Effector CD8-positive, alpha-beta T cell (primary cell): ENCODE measurements at places on chromosomes 6 and 20.
A peak's percentile ranks its signal among the peaks of the same experiment; 100 is the strongest.

DNA sequence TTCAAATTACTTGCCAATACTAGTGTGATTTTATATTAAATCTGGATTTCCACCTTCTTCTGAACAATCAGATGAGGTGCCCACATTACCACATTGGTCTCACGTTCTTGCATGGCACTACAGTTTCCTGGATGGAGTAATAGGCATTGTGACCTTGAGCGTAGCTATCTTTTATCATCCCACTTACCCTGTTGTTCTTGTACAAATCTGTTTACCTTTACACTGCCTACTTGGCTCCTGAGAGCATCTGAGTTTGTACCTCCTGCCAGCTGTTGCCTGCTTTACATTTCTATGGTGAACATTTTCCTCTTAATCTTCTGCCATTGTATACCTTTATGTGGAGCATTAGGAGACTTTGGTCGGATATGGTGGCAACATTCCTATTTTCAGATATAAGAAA lies 90.7 kb downstream of the AKAP7 start:
- no peak for DNase-seq

DNA sequence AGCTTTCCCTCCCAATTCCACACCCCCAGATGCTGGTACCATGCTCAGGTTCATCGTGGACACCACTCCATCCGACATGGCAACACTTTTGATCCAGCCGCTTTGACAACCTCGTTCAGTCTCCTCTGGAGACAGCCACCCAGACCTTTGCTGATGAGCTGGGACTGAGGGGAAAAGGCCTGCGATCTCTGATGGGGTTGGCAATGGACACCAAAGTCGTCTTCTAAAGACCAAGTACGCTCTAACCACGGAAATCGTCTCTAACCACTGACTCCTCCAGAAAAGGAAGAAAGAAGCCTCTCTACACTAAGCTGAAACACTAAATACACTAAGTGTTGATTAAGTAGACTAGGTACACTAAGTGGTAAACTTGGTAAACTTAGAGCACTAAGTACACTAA lies 26.1 kb upstream of the HLA-E start:
- DNase-seq: no peak

DNA sequence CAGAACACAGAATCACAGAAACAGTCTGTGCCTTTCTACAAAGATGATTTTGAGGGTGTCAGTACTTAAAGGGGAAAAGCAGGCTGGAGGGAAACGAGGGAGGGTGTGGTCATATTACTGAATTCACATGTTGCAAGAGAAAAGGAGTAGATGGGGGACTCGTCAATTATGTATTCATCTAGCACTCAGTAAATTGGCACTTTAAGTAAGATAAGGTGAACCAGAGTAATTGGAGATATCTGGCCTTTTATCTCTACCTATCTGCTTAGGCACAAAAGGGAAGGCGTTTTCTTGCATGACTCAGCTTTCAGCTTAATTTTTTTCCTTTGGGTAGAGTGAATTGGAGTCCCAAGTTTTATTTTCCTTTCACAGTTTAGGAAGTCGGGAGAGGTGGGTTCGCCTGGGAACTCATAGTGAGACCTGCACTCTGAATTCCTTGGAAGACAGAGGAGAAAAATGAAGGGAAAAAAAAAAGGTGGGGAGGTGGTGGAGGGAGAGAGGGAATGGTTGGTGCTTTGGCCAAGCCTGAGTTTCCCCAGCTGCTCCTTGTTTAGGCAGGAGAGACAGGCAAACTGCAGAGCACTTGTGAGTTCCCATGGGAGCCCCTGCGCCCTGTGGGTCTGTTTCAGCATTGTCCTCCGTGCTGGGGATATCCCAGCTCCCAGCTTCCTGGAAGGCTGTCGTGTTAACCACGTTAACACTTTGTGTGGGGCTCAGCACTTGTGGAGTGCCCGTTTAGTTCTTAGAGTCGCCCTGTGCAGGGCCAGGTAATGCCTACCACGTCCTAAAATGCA lies 19.7 kb upstream of the GTSF1L start:
- DNase-seq: no peak

- DNase-seq: no peak
Observed at GRCh38 chr6:122432816-122433215, 33.4 kb downstream of the HSF2 start.

DNA sequence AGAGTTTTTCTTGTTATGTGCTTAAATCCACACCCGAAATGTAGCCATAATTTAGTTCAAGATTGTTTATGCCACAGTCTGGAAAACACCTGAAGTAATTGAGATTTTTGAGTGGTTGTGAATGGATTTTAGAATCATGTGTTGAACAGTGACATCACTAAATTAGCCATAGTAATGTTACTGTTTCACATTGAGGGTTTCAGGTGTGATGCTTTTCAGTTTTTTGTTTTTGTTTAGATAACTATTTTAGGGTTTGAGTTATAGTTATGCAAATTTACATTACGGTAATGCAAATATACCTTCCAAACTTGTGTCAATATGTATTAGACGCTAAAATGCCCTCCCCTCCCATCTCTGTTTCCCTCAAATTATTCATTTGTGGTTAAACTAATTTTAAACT lies 22.9 kb downstream of the QKI start:
- no peak for DNase-seq

GRCh38 chr6:28124971-28125353 lies 553 bp downstream of the ZSCAN16 start:
- no peak for DNase-seq

DNA sequence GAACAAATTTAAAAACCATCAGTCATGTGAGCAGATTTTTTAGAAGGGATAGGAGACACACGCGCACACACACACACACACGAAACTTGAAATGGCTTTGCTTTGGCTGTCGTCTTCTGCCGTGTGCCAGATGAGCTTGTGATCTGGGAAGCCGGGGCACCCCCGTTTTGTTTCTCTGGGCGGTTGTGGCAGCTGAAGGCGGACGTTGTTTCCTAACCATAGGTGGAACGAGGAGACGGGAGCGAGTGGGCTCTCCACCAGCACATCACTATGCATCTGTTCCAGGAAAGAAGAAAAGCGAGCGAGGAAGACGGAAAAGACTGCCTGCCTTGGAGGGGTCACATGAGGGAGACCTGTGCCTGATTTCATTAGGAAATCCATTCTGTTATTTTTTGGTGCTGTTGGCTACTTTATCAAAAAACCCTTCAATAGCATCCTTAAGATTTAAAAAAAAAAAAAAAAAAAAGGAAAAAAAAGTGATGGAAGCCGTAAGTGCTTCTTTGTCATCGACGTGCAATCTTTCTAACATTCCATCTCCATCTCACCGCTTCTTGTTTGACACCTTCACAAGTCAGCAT lies 142.1 kb downstream of the DTNBP1 start:
- no peak for DNase-seq

DNA sequence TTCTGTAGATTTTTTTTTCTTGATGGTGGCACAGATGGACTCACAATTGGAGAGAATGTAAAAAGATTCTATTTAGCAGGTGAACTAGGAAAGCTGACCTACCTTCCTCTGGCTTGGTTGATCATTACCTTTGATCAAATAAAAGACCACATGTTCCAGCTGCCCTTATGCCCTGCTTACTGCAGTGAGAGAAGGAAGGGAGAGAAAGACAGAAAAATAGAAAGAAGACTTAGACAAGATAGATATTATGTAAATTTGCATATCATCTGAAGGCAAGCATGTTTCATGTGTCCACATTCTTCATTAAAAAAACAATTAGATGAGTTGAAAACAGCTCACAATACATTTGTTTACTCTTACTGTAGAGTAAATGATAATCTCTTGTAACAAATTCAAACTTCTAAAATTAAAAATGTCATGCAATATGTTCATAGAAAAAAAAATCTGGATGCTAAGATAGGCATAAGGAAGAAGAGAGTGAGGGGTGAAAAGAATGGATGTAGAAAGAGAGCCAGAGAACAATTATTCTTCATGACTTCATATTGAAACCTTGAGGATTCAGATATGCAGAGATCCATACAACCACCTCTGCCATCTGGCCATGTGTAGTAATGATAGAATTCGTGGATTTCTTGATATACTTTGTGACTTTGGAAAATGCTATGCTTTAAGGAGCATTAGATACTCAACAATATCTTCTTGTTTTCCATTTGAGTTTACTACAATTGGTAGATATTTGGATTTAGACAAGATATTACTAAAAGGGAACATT lies 71.7 kb downstream of the RFX6 start:
- DNase-seq: no peak

GRCh38 chr6:12060780-12061609 lies 48.9 kb downstream of the HIVEP1 start:
- DNase-seq: peak; percentile 46

- DNase-seq: no peak
Observed at GRCh38 chr6:133352046-133352445, 110.9 kb downstream of the EYA4 start.

GRCh38 chr6:104525677-104526322 lies 333.9 kb downstream of the HACE1 start:
- peak; percentile 37 for DNase-seq

- DNase-seq: no peak
Observed at GRCh38 chr20:43549416-43550065, 9.3 kb upstream of the SGK2 start.

DNA sequence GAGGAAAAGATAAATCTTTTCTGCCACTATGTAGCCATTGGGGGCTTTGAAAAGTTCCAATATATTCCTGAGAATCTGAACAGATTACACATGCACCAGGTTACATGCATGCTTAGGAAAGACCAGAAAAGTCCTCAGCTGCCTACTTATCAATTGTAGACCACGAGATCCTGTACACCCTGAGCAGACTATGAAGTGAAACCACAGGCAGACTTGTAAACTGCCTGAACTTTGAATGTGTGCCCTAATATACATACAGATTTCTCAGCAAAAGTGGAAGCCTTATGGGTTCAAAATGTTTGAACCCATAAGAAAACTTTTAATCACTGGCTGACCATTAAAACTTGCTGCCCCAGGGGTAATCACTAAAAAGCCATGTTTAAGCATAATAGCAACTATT lies 273.5 kb upstream of the RUNX2 start:
- no peak for DNase-seq

DNA sequence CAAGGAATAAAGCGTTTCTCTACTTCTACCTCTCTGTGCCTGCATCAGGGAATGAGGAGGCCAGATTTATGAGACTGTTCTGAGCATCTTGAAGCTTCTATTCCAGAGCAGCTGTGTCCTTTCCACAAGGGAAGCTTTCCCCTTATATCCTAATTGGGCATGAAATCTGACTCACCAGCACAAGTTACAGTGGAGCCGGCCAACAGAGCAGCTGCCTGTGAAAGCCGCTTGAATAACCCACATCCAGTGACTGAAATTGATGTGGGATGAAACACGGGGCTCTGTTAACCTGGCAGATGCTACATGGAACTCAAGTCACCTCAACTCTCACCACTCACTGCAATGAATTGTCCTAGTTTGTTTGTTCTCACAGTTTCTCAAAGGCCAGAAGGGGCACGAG lies 400.3 kb downstream of the TFAP2A start:
- DNase-seq: no peak

GRCh38 chr6:135418040-135418760 lies 79.3 kb downstream of the AHI1 start:
- no peak for DNase-seq

DNA sequence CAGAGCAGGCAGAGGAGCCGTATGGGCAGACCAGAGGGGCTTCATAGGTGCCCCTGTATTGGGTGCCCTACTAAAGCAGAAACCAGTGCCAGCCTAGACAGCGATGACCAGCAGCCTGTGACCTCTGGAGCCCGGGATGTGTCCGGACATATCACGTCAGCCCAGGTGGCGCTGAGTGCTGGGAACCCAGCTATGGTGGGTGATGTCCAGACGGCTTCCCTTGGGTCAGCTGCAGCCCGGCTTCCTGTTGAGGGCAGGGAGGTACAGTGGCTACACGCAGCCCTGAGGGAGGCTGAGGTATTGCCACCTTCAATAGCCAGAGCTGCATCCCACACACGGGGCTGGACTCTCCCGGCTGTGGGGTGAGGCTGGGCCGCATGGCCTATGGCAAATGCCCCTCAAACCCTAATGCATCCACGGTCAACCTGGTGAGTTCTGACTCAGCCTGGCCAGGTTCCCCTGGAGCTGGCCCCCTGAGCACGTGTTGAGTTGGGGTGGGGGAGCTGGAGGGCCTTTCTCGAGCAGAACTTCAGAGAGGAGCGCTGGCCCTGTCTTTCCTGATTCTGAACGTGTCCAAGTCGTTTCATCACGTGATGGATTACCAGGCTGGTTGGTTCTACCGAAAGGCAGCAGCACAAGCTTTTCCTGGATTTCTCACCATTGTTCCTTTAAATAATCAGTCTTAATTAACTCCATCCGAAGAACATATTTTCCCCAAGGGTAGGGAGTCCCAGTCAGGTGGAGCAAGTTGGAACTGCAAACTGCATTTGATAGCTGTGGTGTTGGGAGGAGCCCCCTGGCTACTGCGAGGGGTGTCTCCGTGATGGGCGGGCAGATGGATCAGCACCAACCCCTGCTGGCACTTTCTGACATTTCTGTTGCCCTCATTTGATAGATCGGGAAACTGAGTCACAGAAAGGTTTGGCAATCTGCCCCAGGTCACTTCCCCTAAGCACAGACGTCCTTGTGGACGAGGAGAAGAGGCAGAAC lies 7.1 kb upstream of the MYT1 start:
- no peak for DNase-seq

GRCh38 chr6:103870970-103871369 lies 988.7 kb downstream of the HACE1 start:
- DNase-seq: no peak

DNA sequence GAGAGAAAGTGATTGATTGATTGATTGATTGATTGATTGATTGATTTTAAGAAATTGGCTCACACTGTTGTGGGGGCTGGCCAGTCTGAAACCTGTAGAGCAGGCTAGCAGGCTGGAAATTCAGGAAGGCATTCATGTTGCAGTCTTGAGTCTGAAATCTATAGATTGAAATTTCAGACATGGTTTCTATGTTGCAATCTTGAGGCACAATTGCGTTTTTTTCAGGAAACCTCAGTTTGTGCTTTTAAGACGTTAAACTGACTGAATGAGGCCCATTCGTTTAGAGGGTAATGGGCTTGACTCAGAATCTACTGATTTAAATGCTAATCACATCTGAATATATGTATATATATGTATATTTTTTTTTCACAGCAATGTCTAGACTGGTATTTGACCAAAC lies 106.3 kb downstream of the STXBP5 start:
- DNase-seq: no peak

GRCh38 chr20:54047720-54048119 lies 22.7 kb downstream of the BCAS1 start:
- DNase-seq: no peak
